ENCODE measurements at places on chromosomes 3 and 15.
A peak's percentile ranks its signal among the peaks of the same experiment; 100 is the strongest.

DNA sequence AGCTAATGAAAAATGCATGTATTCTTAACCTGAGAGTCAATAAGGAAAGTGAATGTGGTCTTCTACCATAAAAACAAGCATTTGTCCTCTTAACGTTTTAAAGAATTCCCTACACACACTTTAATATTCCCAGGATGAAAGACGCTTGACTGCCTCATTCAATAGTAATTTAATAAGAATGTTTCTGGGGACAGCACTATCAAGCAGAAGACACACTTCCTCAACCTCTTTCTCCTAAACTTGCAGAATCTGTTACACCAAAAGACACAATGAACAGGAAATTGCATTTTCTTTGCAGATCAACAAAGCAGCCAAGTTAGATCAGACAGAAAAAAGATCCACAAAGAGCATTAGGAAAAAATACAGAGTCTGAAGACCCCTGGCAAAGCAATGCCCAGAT, 97.7 kb downstream of the PLCH1 start:
- no peak for DNase-seq

DNA sequence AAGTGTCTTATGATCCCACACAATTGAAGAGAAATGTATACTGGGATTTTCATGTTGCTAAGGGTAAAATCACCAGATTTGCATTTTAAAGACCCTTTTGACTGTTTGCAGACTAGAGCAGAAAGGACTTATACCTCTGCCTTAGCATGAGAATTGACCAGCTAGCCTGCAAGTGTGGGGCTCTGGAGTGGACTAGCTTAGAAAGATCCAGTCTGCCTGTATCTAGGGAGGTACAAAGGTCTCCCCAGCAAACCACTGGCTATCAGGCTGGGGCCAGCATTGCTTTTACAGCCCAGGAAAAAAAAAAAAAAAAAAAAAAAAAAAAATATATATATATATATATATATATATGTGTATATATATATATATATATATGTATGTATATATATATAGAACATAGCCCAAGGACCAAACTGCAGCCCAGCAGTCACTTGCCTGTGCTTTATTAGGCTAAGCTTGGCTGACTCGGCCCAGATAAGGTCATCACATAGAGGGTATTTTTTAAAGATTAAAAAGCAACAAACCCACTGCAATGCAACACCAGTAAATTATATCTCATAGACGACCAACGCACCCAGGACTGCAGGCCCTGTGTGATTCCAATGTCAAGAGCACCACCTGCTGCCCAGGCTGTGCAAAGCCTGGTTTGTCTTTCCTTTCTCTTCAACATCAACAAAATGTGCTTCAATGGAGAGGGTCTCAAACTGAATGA, 63.7 kb downstream of the DCLK3 start:
- peak; percentile 54 for DNase-seq

DNA sequence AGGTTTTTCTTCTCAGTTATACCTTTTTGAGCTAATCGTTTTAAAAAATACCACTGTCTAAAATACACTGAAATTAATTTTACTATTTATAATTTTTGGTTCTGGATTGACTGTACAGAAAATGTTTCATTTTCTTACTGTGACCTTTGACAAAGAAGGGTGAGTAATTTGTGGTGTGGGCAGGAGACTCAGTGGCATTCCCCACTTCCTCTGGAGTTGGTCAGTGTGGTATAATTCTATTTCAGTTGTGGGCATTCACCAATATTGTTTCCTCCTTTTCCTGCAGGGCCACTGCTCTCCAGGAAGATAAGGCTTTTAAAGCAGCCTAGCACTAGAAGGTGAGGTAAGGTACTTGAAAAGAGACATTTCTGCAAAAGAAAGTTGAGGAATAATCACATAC, 6.5 kb downstream of the DAG1 start:
- no peak for DNase-seq

DNA sequence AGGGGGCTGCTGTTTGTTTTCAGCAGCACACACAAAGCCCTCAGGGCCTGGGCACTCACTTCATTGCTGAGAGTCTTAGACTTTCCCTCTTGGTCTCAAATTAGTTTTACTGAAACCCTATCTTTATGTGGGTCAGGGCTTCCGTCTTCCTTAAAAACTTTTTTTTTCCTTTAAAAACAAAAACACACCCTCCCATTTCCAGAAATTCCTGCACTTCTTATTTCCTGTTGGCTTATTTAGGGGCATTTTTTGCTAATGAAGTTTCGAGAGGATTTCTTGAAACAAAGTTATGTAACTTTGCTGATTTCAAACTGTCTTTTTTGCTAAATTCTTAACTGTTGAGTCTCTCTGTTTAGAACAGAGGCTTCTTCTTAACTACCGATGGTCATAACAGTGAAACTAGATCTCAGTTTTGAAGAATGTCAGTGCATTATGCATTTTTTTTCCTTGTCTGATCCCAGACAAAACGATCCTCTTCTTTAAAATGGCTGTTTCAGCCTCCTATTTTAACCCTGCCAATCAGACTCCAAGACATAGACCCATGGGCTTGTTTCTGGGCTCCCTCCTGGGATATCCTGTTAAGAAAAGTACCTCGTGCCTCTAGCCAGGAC, 23.3 kb downstream of the ANAPC13 start:
- DNase-seq: peak; percentile 61

DNA sequence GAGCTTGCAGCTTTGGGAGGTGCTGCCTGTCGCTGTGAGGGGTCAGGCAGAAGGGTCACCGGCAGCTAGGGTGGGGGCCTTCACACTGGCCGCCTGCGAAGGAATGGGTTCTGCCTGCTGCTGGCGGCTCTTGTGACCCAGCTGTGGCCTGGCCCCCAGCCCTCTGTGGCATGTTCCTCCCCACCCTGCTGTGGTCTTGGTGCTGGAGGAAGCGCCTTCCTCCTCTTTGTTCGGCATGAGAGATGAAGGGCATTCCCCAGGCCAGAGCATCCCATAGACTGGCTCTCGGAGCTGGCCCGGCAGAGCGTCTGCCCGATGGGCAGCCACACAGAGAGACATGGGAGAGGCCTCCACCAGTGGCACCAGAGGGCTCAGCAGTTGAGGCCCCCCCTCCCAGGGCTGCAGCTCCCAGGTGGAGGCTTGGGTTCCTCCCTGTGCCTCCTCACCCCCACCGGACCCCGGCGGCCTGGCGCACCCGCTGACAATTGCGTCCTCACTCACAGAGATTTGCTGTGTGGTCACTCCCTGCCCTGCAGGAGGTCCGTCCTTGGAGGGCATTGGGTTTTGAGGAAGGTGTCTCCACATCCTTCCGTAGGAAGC, 162.2 kb downstream of the NSMCE3 start:
- no peak for DNase-seq

- no peak for DNase-seq
These were observed 5.5 kb downstream of the IL12A start for GRCh38 chr3:159994182-159994581.

- DNase-seq: no peak
These were observed 81.8 kb downstream of the MYH15 start for GRCh38 chr3:108428586-108428985.

DNA sequence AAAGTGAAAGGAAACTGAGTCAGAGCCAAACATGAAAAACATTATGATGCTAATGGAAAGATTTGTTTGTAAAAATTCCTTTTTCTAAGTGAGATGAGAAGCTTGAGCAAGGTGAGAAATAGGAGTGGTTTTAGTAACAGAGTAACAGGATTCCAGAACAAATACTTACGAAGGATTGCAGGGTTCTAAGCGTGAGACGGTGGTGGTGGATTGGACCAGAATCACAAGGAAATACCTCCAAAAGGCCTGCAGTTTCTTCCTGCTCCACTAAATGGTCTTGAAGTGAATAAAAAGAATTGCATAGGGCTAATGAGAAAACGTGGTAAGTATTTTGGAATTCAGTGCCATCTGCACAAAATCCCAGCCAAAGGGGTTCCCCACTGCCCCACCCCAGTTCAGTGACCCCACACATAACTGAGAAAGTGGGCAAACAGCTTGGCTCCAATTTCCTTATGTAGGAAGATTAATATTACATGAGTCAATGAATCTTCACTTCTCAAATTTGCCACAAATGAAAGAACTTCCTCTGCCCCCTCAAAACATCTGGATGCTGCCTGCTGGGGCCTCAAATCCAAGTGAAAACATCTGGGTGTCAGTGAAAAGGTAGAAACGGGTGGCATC, 283.8 kb upstream of the NR2F2 start:
- no peak for DNase-seq

GRCh38 chr3:18752273-18752934, 327.3 kb upstream of the SATB1 start:
- no peak for DNase-seq

DNA sequence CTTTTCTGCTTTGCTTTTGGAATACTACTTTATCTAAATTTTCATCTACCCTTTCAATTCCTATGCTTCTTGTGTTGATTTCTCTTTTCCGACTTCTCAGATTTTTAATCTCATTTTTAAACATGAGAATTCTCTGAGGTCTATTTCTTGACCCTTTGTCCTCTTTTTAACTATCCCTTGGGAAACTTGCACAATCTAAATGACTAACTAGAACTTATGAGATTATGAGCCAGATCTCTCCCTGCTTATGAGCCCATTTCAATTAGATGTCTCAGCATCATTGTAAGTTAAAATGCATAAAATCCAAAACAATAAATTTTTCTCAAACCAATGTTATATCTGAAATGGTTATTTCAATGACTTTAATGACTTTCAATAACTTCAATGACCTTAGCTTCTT, 296.9 kb upstream of the AGTR1 start:
- DNase-seq: no peak

- no peak for DNase-seq
These were observed 28.9 kb upstream of the ESYT3 start for GRCh38 chr3:138405486-138405885.

DNA sequence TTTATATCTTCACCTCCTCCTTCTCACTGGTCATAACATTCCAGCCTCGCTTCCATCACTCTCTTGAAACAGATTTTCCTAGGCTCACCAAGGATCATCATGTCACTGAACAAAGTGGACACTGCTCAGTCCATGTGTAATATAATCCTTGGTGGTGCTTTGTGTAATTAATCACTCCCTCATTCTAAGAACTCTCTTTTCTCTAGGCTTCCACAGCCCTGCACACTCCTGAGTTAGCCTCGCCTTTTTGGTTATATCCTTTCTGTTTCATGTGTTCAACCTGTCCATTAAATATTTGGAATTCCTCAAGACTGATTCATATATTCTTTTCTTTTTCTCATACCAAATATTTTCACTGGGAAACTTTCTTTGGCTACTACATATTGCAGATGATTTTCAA, 440.8 kb downstream of the PYDC2 start:
- DNase-seq: no peak

- no peak for DNase-seq
These were observed 1.9 kb upstream of the MYZAP start for GRCh38 chr15:57589754-57590153.

DNA sequence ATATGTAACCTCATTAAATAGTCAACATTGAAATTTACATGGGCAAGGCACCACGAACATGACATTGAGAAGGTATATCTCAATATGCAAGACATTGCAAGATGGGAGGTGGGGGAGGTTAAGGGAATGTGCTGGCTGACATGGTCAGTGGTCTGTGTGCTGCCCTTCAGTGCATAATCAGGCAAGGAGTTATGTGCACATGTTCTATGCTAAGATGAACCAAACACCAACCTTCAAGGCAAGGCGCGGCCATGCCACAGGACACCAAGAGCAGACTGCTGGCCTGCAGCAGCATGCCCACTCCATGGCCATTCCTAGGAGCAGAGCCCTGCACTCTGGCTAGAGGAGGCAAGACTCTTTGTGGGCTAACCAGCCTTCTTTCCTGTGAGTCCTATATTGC, 40.9 kb upstream of the TSPAN3 start:
- no peak for DNase-seq

GRCh38 chr3:12986986-12987385, 86.2 kb downstream of the IQSEC1 start:
- no peak for DNase-seq

- DNase-seq: no peak
These were observed 466 bp upstream of the HCN4 start for GRCh38 chr15:73369154-73369694.

- DNase-seq: no peak
These were observed 9.6 kb downstream of the DNAJC19 start for GRCh38 chr3:180979961-180980360.

DNA sequence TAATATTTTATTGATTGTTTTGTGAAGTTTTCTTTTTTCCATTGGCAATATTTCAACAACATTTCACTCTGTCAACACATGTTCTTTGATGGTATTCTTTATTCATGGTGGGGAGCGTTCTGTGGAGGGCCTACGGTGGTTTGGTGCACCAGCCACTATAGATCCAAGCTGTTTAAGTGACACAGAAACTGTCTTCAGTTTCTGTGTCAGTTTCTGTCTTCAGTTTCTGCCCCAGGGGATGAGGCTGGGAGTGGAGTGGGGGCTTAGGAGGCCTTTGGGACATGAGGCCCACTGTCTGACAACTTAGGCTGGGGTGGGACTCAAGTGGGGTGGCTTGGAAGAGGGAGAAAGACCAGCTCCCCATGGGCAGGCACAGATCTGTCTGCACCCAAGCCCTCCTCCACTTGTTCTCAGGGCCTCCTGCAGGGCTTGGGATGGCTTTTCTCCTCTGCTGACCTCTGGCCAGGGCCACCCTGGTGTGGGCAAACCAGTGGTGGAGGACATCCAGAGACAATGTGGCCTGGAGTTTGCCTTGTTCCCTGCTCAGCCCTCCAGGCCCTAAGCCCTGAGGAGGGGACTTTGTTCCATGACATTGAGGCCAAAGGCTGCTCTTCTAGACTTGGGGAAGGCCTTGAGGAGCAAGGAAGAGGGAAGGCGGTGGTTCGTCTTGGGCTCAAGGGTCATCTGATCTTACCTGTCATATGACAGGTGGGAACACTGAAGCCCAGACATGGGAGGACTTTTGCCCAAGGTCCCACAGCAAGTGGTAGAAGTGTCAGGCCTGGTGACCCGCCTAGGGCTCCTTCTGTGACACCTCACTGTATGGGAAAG, 60.3 kb upstream of the SMAD6 start:
- DNase-seq: no peak

GRCh38 chr15:74667975-74668374, 27.8 kb downstream of the EDC3 start:
- DNase-seq: no peak

GRCh38 chr3:132034486-132035464, at the start of gene CPNE4:
Gene CPNE4 (minus strand): TSS chr3:132035014.
- peak; percentile 21 for DNase-seq

DNA sequence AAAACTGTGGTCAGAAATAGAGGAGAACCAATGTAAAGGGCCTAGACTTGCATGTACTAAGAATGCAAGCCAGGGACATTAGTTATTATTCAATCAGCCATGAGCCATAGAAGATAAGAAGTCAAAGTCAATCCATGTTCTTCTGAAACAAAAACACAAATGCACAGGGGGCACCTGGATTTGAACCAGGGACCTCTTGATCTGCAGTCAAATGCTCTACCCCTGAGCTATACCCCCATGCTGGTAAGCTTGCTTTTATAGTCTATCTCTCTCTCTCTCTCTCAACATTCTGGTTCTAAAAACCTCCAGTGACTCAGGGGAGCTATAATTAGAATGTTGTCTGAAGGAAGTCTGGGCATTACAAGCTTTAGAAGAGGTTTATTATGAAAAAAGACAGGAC, 85.6 kb upstream of the ACP3 start:
- DNase-seq: no peak

GRCh38 chr3:173096994-173097785, 43.8 kb downstream of the SPATA16 start:
- DNase-seq: no peak
